ENCODE measurements at places on chromosomes 2 and 18. TPM values are rescaled to one million over a fixed set of nuclear protein-coding genes. Genes with fewer than 3 reads are reported as not detected.
A peak's percentile ranks its signal among the peaks of the same experiment; 100 is the strongest.

GRCh38 chr2:207086136-207086535 lies 79.6 kb downstream of the KLF7 start:
- DNase-seq, result no peak
- H3K4me1 ChIP-seq, result peaks cover 60% of the 10 kb centered on the region
- peak overlapping the region; percentile 68 for H3K27ac ChIP-seq

GRCh38 chr2:172233987-172234715 lies 131.5 kb upstream of the DLX2 start:
- peaks cover 2% of the 10 kb centered on the region for H3K4me1 ChIP-seq
- peak overlapping the region; percentile 35 for H3K4me3 ChIP-seq
- peaks cover 40% of the 10 kb centered on the region for H3K27me3 ChIP-seq
- no peak for DNase-seq
- no peaks in the 10 kb centered on the region for H3K36me3 ChIP-seq

- H3K36me3 ChIP-seq, result no peaks in the 10 kb centered on the region
- no peaks in the 10 kb centered on the region for H3K27me3 ChIP-seq
- H3K4me3 ChIP-seq, result no peak overlapping the region
Observed at GRCh38 chr18:5955861-5956260, 60.5 kb upstream of the TMEM200C start.

MOCOS gene
- 0.85 TPM for total RNA-seq

GRCh38 chr2:197804758-197805714 lies 643 bp downstream of the PLCL1 start:
- DNase-seq, result peak; percentile 63
- H3K4me1 ChIP-seq, result peaks cover 39% of the 10 kb centered on the region

OSBPL6 gene
- 1.6 TPM for total RNA-seq

- H3K36me3 ChIP-seq, result no peaks in the 10 kb centered on the region
- H3K27me3 ChIP-seq, result no peaks in the 10 kb centered on the region
- DNase-seq, result peak; percentile 42
Observed at GRCh38 chr2:237154082-237154638, 68.5 kb downstream of the COPS8 start.

- no peaks in the 10 kb centered on the region for H3K4me1 ChIP-seq
- no peaks in the 10 kb centered on the region for H3K27me3 ChIP-seq
- peaks cover 86% of the 10 kb centered on the region for H3K36me3 ChIP-seq
- no peak for DNase-seq
- H3K4me3 ChIP-seq, result no peak overlapping the region
Observed at GRCh38 chr2:178529194-178529593, 48.9 kb downstream of the PLEKHA3 start.

SCYGR4 gene
- total RNA-seq, result not detected

HTR2B gene
- not detected for total RNA-seq

GRCh38 chr2:55130849-55131248 lies 80.6 kb upstream of the RTN4 start:
- no peak overlapping the region for H3K27ac ChIP-seq
- H3K4me3 ChIP-seq, result no peak overlapping the region
- H3K36me3 ChIP-seq, result no peaks in the 10 kb centered on the region
- peaks cover 11% of the 10 kb centered on the region for H3K4me1 ChIP-seq
- H3K27me3 ChIP-seq, result no peaks in the 10 kb centered on the region

CYRIA gene
- total RNA-seq, result 2.2 TPM

DNA sequence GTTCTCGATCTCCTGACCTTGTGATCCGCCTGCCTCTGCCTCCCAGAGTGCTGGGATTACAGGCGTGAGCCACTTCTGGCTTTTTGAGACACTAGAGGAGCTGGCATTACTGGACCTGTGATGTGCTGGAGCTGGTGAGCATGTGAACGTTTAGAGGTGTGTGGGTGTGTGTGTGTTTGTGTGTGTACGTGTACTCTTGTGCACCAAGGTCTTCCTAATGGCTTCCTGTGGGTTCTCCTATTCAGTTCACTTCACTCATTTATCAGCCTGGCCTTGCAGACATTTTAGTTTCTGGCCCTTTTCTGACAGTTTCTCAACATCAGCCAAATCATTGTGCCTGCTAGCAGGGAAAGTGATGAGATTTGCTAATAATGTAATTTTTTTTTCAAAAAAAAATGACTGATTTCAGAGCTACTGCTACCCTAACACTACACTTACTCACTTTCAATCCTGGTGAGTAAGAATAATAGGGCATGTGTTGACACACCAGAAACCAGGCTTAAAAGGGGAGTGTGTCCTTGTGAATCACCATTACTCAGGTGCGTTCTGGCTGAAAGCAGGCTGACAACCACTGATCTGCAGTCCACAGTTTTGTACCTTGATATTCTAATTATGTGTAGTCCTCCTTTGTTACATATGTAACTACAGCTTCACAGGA lies 41.0 kb upstream of the ACTR3 start:
- no peak overlapping the region for H3K4me3 ChIP-seq
- no peak overlapping the region for H3K27ac ChIP-seq
- no peak for DNase-seq
- no peaks in the 10 kb centered on the region for H3K27me3 ChIP-seq

CHRND gene
- 0.09 TPM for total RNA-seq

DNA sequence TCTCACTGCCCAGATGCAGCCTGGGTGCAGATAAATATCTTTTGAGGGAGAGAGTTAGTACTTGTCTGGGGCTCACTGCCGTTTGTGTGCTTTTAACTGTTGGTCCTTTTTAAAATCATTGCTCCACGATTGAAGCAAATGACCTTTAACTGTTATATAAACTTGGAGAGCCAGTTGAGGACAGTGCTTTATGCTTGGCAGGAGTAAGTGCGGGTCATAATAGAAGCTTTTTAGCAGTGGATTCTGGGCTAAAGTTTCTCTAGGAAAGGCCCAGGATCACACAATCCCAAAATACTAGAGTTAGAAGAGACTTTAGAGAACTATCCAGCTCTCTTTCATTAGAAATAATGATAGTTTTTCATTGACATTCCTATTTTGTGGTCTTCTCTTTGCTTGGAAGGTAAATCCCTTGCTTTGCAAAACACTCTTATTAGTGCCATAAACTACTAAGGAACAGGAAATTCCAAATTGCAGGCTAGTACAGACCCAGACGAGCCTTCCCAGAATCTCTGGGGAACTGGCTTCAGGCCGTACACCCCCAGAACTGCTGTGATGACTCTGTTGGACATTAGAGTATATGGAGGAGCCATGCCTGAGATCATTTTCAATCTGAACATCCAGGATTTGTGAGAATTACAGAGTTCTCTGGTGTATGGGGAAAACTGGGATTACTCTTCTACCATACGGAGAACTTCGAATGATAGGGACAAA lies 19.1 kb downstream of the LIMS1 start:
- no peaks in the 10 kb centered on the region for H3K36me3 ChIP-seq
- DNase-seq, result no peak
- no peaks in the 10 kb centered on the region for H3K4me1 ChIP-seq

MFSD2B gene
- total RNA-seq, result 0.69 TPM

IL1RL1 gene
- not detected for total RNA-seq

DNA sequence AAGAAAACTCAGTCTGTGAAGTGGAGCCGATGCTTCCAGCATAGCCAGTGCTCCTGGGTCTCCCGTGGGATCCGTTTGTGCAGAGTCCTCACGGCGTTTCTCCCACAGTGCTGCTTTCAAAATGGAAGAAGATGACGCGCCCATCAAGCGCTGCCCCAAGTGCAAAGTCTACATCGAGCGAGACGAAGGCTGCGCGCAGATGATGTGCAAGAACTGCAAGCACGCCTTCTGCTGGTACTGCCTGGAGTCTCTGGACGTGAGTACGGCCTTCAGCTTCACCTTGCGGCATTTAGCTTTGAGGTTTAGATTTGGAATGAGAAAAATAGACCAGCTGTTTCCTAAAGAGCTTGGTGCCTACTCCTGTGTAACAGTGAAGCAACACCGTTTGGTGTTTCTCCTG lies 107.0 kb downstream of the RNF144A start:
- no peak overlapping the region for H3K27ac ChIP-seq
- H3K36me3 ChIP-seq, result no peaks in the 10 kb centered on the region
- no peak for DNase-seq
- no peaks in the 10 kb centered on the region for H3K27me3 ChIP-seq
- H3K4me3 ChIP-seq, result no peak overlapping the region

- H3K27ac ChIP-seq, result no peak overlapping the region
- DNase-seq, result no peak
- no peaks in the 10 kb centered on the region for H3K4me1 ChIP-seq
- H3K4me3 ChIP-seq, result no peak overlapping the region
- no peaks in the 10 kb centered on the region for H3K36me3 ChIP-seq
Observed at GRCh38 chr18:4077721-4078120, 377.4 kb downstream of the DLGAP1 start.

- no peaks in the 10 kb centered on the region for H3K27me3 ChIP-seq
- H3K36me3 ChIP-seq, result no peaks in the 10 kb centered on the region
- no peak overlapping the region for H3K4me3 ChIP-seq
- no peak for DNase-seq
- no peaks in the 10 kb centered on the region for H3K4me1 ChIP-seq
Observed at GRCh38 chr18:13548966-13549879, 177.1 kb downstream of the FAM210A start.

TRMT61B gene
- 9.3 TPM for total RNA-seq

DNA sequence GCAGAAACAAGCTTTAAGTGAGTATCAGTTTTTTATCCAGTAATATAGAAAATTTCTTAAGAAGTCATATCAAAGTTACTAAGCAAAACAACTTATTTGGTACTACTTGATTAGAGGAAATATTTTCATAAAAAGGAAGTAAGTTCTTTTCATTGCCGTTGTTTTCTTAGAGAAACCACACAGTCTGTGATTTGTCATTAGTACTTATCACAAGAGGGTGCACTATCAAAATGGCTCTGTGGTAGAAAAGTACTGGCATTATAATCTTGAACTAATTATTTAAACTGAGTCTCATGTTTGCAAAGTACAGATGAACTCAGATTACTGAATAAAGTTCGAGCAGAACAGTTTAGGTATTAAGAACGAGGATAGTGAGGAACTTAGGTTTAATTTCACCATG lies 93.4 kb downstream of the IKZF2 start:
- no peak overlapping the region for H3K4me3 ChIP-seq
- H3K27ac ChIP-seq, result no peak overlapping the region
- no peaks in the 10 kb centered on the region for H3K36me3 ChIP-seq

GRCh38 chr18:11497585-11497984 lies 111.8 kb upstream of the SLC35G4 start:
- DNase-seq, result peak; percentile 44
- H3K4me1 ChIP-seq, result no peaks in the 10 kb centered on the region
- no peaks in the 10 kb centered on the region for H3K36me3 ChIP-seq
- peaks cover 4% of the 10 kb centered on the region for H3K27me3 ChIP-seq
- no peak overlapping the region for H3K4me3 ChIP-seq

- no peak overlapping the region for H3K27ac ChIP-seq
- H3K27me3 ChIP-seq, result no peaks in the 10 kb centered on the region
- no peaks in the 10 kb centered on the region for H3K4me1 ChIP-seq
- DNase-seq, result no peak
Observed at GRCh38 chr2:187054501-187055319, 205.7 kb upstream of the ZSWIM2 start.

DNA sequence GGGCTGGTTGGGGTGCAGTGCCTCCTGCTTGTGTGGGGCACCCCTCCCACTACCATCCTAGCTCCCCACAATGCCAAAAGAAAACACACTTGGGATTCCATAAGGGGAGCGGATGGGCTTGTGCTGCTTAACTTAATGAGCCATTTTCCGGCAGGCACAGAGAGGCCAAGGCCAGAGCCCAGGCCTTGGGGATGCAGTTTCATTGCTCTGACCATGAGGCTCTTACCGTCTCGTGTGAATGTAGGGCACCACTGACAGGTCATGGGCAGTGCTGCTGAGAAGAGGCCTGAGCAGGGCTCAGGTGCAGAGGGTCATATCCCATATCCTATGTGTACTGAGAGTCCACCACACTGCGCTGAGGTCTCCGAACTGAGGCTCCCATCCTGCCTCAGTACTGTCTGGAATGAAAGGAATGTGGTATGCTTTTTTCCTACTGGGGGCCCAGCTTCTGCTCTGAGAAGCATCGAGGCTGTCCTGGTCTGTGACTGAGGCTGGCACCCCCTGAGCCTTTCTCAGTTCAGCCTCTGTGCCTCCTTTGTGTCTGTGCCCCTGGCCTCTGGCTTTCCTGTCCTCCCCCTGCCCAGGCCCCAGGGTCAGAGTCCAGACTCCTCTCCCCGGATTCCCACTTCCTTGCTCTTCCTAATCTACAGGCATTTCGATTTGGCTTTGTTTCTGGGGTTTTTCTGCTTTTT lies 45.2 kb upstream of the MAPRE3 start:
- H3K4me1 ChIP-seq, result peaks cover 18% of the 10 kb centered on the region
- H3K27me3 ChIP-seq, result no peaks in the 10 kb centered on the region
- no peak overlapping the region for H3K27ac ChIP-seq
